ENCODE measurements at places on chromosomes 5 and 9.
A peak's percentile ranks its signal among the peaks of the same experiment; 100 is the strongest.

GRCh38 chr5:34686762-34687268 is 30.7 kb downstream of the RAI14 start:
- no peak for DNase-seq

DNA sequence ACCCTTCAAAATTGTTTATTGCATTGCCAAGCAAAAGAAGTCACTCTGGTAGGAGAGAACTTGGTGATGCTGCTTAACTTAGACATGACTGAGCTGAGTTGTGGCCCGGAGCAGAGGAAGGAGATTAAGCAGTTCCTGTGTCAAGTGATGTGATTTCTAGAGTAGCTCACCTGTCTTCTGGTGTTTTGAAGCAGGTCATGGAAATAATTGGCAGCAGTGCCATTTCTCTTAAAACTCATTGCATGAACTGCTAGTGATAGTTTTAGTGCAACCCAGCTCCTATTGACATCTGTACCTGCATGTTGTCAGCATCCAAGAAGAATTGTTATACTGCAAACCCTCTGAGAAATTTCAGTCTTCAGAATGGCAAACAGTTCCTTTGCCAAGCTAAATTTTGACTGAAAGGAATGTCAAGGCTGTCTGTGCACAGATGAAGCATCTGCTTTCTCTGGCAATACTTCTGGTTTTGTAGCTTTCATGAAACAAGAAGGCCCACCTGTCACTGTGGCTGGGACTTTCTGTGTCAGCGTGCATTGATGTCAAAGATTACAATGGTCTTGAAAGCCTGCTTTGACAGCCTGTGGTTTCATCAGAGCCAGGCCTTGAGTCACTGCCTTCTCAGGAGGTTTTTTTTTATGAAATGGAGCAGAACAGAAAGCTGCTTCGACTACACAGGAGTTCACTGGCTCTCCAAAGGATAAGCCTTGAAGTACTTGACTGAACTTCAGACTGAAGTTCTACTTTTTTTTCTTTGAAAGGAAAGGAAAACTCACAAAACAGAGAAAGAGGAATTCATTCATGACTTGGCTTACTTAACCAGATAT is 90.6 kb downstream of the RALGPS1 start:
- peak; percentile 70 for DNase-seq

DNA sequence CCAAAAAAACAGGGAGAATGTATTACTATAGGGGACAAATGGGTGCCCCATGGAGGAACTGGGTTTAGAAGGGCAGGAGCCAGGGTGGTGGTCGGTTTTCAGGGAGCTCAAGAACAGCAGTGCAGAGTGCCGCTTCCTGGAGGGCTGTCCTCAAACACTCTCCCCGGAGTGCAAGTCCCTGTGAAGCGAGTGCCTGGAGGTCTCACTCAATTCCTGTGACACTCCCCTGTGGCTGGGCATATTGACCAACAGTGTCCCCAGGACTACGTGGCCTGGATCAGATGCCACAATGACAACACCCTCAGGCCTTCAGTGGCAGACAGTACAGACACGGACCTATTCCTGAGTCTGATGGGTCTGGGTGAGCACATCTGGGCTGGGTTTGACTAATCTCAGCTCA is 412.1 kb upstream of the IRX2 start:
- no peak for DNase-seq

DNA sequence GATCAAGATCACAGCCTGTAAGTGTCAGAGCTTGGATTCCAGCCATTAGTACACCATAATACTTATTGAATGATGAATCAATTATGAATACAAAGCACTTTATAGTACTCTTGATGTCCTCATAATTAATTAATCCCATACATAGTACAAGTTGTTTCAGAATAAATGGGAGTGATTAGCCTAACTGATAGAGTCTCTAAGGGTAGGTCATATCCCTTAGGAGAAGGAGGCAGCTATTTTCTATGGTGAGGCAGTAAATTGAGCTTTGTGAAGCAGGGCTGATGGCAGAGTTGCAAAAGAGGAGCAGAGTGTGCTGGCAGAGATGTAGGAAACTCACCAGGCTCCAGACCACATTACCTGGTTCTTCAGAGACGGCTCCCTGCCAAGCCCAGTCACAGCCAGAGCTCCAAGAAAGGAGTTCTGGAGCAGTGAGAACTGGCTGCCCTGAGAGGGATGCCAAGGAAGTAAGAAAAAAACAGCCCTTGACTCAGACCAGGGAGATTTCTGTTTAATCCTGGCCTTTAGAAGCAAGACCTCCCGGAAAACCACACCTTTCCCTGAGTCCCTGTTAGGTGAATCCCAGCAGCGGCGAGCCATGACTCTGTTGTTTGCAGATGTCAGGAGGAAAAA is 112.9 kb downstream of the SH3TC2 start:
- DNase-seq = no peak

GRCh38 chr9:93960221-93960970 is 5.2 kb upstream of the BARX1 start:
- DNase-seq = no peak

GRCh38 chr5:146758938-146759337 is 119.6 kb downstream of the PPP2R2B start:
- DNase-seq = no peak

DNA sequence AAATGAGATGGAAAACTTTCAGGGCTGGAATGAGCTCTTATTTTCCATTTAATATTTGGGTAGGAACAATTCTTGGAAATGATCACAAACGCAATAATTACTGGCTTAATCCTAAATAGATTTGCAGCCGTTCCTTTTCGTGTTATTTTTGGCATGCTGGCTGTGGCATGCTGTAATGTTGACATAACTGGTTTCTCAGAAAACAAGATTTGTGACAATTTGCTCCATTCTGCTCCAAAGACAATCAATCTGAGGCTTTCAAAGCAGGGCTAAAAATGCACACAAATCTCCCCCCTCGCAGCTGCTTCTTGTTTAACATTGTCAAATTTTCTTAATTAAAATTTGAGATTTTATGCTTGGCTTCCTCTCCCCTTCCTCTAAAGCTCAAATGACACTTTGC is 151.2 kb downstream of the TTC39B start:
- no peak for DNase-seq

DNA sequence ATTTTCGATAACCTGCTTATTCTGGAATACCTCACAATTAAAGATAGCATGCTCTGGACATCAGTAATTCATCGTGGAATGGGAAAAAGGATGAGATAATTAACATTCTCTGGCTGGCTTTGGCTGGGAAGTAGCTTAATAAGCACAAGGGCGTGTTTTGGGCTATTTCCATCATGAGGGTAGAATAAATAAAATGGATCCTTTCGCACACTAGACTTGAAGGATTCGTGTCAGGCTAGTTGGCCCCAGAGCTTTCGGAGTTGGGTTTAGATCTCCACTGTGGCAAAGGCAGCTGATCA is 151.2 kb upstream of the ADRA1B start:
- DNase-seq = no peak

DNA sequence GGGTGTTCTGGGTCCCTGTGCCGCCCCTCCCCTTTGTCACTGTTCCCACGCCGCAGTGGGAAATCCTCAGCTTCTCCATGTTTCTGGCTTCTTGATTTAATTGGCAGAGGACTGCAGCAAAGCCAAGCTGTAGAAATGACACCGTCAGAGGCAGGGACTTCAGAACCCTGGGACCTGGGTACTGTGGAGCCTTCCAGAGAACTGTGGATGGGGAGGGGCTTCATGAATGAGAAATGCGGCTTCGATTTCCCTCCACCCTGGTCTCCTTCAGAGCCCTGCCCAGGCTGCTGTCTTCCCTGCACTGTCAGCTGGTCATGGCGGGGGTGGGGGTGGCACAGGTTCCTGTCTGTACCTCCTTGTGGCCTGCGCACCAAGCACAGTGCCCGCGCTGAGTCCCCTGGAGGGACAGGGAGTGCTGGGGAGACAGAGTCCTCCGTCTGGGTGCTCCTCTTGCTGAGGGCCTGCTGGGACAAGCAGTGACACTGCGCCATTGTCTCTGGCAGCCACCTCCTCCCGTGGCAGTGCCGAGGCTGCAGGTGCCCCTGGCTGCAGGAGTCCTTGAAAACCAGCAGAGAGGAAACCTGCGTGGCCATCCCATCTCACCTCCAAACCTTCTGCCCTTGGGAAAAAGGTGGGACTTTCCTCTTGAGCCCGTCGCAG is 47.2 kb downstream of the COL5A1 start:
- DNase-seq = no peak

- DNase-seq = no peak
Observed at GRCh38 chr5:94893412-94894135, 275.1 kb downstream of the SLF1 start.

GRCh38 chr5:172821340-172821985 is 12.6 kb upstream of the ERGIC1 start:
- DNase-seq = no peak

DNA sequence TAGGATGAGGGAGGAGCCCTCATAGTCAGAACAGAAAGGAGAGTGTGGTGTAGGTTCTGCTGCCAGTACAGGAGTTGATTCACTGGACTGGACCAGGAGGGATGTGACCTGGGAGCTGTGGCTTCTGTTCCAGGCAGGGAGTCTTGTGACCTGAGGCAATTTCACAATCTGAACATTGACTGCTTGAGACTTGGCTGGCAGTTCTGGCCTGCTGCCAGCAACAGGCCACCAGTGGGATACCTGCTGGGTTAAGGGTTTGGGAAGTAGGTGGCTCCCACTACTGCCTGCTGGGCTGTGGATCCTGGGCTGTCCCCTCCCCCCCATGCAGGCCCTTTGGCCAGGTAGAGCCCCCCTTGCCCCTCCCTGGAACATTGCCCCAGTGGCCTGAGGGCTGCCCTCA is 268.6 kb upstream of the ARRDC3 start:
- DNase-seq = no peak

DNA sequence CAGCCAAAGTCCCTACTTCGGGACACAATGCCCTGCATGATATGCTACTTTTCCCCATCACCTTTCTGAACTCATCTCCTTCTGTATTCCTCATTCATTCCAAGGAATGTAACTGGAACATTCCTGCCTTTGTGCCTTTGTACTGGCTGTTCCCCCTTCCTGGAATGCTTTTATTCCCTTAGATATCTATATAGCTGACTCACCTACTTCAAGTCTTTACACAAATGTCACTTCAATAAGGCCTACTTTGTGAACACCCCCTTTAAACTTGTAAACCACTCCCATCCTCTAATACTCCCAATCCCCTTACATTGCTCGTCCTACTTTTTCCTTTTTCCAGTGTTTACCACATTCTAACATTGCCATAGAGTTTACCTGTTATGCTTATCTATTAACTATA is 2.4 kb downstream of the NOL6 start:
- DNase-seq = no peak

DNA sequence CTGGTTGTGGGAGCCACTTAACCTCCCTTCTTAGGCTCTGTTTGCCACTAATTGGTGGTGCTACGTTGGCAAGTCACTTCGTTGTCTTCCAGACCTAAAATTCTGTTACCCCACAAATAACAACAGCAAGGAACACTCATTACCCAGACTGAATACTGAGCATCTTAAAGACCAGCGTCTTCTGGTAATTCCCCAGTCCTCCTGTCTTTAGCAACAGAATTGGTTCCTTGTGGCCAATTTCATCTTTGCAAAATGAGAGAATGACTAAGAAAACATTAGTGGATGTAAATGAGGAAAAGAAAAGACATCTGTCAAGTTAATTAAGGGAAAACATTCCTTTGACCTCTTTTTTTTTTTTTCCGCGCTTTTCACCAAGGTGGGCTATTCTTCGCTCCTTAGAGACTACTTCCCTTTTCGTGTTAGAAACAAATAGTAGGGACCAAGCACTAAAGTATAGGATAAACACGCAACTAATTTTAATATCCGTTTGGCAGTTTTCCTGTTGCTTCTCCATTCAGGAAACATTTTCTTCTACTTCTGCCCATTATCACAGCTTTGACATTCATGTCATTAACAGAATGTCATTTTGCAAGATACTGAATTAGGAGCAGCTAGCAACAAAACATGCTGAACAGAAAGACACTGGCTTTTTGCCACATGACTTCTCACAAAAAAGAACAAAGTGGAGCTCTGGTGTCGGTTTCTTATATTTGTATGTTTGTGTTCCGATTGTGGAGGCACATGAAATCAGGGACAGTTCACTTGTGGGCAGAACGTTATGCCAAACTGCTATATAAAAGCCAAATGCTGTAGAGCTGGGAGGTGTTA is 154.2 kb downstream of the CD180 start:
- no peak for DNase-seq

GRCh38 chr5:173498739-173499470 is 117.5 kb downstream of the BOD1 start:
- no peak for DNase-seq

- DNase-seq = no peak
Observed at GRCh38 chr5:140303966-140304365, 1.1 kb upstream of the PFDN1 start.

GRCh38 chr9:114446036-114446435 is 58.3 kb upstream of the AKNA start:
- DNase-seq = no peak

DNA sequence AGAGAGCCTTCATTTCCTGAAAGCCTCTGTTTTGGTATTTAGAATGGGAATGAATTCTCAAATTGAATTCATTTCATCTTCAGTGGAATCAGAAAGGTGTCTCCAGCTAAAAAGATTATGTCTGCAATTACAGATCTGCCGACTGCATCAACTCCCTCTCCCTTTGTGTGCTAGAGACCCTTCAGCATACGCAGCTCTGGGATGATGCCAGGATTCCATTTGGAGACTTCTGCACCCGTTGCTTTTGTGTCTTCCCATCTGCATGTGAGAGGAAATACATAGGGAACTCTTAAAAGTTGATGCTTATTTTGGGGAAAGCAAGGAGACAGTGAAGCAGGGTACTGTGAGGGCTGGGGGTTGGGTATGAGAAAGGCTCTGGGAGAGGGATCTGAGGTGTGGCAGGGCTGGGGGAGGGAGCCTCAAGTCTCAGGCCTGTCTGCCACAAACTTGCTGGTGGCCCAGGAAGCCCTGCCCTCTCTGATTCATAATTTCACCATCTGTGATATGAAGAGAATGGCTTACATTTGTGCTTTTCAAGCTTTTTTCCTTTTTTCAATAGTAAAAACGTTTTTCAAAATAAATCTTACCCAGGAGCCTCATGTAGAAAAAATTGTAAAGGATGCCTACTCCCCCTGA is 89.7 kb upstream of the SAP30L start:
- DNase-seq = no peak

DNA sequence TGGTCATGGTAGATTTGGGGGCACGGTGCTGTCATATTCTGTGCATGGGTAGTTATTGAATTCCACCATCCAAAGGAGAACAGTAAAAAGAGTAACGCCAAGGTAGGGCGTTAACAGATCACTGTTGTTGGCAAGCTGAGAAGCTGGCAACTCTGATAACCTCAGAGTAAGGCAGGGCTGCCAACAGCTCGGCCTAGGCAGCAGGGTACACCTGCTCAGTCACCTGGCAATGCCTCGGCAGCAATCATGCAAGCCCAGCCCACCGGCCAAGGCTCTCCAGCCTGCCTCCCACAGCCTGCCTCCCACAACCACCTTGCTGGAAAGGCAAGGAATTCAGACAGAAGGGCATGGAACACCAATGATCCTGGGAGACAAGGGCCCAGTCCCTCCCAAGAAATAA is 63.9 kb downstream of the KLHL3 start:
- no peak for DNase-seq

GRCh38 chr5:147668385-147668784 is 114.1 kb downstream of the JAKMIP2 start:
- no peak for DNase-seq

- DNase-seq = no peak
Observed at GRCh38 chr5:158614951-158615350, 484.8 kb downstream of the EBF1 start.

All from activated T-cell treated with anti-CD3 and anti-CD28 coated beads for 24 hours (primary cell).